ENCODE measurements at places on chromosomes 12 and 14.
A peak's percentile ranks its signal among the peaks of the same experiment; 100 is the strongest.

DNA sequence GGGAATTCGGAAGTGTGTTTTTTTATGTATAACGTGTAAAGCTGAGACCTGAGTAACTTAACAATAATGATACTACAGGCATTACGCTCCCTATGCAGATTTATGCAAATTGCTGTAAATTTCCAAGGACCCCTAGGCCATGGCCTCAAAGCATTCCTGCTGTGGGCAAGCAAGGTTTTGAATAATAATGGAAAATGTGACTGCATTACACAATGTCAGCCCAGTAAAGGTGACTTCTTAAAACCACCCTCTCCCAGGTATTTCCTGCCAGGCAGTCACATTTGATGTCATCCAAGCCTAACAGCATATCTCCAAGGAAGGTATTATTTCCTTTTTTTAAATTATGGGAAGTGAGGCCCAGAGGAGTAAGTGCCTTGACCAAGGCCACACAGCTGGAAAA, 621.0 kb downstream of the BCL11B start:
- no peak for DNase-seq

DNA sequence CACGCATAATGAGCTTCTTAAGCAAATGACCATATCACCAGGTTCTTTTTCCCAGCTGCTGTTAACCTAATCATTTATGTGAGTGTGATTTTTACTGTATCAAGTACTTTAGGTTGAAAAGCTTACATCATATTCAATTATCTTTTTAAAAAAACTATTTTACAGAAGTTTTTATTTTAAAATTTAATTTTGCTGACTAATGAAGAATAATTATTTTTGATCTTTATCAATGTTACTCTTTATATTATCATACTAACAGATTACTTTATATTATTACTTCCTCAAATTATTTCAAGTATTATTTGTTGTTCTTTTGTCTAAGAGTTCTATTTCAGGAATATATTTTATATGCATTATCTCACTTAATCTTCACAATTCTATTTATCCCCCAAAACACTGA, 236.3 kb downstream of the CPNE8 start:
- no peak for DNase-seq

- no peak for DNase-seq
Observed at GRCh38 chr14:104682107-104682593, 7.3 kb upstream of the INF2 start.

GRCh38 chr14:98391061-98391460, 880.9 kb downstream of the BCL11B start:
- DNase-seq, result no peak

GRCh38 chr12:92143686-92144630, 1.7 kb downstream of the BTG1 start:
- peak; percentile 38 for DNase-seq

DNA sequence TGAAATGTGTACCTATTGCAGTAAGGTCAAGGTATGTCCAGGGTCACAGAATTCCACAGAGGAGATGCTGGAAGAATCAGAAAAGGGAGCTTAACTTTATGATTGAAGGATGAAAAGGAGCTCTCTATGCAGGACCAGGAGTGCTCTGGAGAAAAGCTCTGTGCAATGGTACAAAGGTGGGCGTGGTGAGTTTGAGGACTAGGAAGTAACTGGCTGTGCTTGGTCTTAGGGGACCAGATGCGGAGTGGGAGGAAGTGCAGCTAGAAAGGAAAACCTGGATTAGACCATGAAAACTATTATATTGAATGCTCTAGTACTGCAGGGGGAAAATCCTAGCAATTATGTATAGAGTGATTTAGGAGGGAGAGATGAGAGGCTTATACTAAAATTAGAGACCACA, 56.8 kb downstream of the BTG1 start:
- DNase-seq, result no peak

DNA sequence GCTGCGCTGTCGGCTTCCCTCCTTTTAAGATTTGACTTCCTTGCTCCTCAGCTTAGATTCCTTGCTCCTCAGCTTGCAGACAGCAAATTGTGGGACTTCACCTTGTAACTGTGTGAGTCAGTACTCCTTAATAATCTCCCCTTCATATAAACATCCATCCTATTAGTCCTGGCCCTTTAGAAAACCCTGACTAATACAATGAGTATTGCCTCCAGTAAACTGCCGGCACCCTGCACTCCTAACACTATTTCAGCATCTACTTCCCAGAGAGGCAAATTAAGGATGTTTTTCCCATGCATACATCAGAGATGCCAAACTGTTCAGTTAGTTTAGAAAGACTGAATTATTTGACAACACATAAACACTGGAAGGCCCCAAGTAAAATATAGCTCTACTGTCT, 611.3 kb upstream of the TMEM132C start:
- DNase-seq, result no peak

DNA sequence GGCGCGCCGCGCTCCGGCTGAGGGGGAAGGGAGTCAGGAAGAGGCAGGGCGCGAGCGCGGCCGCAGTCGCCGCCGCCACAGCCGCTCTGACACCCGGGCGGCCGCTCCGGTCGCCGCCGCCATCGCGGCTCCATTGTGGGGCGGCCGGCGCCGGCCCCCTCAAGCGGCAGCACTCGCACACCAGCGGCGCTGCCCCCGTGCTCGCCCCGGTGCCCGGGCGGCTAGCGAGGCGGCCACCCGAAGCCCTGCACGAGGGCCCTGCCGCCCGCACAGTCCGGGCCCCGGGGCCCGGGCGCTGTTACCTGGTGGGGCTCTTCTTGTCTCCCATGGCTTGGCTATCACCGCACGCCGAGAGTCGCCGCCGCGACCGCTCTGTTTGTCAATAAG, 202 bp downstream of the YAF2 start:
- DNase-seq, result no peak

DNA sequence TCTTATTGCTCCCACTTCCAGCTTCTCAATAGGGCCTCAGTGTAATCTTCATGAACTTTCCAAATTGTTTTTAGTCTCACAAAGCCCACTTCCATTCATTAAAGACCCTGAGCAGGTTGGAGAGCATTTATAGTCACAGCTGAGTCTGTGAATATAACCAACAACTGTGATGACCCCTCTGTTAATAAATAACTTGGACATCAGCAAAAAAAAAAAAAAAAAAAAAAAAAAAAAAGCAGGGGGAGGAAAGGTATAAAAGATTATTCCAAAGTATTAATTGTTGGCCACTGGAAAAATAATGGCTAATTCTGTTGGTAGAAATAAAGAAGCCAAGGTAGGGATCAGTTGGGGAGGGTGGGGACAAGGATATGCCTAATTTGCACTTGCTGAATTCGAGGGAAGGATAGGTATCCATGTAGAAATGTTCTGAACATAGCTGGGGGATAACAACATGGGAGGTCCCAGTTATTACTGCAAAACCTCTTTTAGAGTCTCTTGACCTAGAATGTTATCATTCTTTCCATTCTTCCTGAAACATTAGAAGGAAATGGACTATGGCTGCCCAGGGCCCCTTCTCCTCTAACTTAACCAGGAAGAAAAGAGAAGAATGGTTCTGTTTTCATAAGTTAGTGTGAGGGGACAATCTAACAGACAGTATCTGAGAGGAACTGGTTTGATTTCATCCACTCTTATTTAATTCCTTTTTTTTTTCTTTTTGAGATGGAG, 56.5 kb downstream of the SAMD4A start:
- no peak for DNase-seq

DNA sequence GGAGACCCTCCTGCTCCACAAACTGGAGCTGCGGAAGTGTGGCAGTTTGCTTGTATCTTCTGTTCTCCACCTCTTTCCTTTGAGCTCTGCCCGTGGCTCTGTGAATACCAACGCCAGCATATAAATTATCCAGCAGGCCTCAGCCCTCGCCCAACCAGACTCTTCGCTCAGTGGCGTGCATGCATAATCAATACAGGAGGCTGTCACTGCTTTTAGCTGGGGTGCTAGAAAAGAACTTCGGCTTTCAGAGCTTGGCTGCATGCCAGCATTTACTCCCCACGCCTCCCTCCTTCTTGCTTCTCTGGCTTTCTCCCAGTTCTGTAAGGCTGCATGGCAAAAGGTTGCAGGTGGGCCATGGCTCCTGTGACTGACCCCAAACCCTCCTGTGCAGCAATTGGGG, 26.9 kb downstream of the NRXN3 start:
- DNase-seq, result no peak

- no peak for DNase-seq
Observed at GRCh38 chr12:2805143-2805520, 7.3 kb upstream of the ITFG2 start.

- no peak for DNase-seq
Observed at GRCh38 chr14:59483363-59483762, 845 bp downstream of the L3HYPDH start.

GRCh38 chr12:80791863-80792262, 75.2 kb downstream of the MYF5 start:
- DNase-seq, result no peak

- DNase-seq, result no peak
Observed at GRCh38 chr12:13069380-13069779, 25.2 kb downstream of the FAM234B start.

GRCh38 chr12:96120359-96121100, 73.6 kb upstream of the ELK3 start:
- no peak for DNase-seq

- DNase-seq, result no peak
Observed at GRCh38 chr12:26783131-26783526, 49.9 kb downstream of the ITPR2 start.

DNA sequence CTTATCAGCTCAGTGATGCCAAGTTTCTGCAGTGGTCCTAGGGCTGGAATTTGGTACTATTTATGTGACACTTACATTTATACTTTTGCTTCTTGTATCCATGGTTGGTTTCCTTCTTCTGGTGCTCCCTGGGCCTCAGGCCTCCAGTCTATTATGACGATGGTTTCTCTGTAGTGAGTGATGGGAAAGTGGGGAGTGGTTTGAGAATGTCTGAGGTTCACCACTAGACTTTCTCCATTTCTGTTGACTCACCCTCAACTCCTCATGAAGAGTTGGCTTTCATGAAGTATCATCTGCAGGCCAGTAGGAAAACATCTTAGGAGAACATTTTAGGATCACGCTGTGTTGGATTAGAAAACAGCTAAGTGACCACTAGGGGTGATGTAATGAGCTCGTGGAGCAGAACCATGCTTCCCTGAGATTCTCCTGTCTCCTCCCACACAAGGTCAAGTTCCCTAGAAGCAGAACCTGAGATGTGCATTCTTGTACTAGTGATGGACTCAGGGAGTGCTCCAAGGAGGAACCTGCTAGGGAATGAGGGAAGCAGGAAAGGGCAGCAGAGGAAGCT, 32.1 kb downstream of the RPH3A start:
- DNase-seq, result no peak

- DNase-seq, result no peak
Observed at GRCh38 chr12:104736307-104736706, 221.8 kb downstream of the SLC41A2 start.

DNA sequence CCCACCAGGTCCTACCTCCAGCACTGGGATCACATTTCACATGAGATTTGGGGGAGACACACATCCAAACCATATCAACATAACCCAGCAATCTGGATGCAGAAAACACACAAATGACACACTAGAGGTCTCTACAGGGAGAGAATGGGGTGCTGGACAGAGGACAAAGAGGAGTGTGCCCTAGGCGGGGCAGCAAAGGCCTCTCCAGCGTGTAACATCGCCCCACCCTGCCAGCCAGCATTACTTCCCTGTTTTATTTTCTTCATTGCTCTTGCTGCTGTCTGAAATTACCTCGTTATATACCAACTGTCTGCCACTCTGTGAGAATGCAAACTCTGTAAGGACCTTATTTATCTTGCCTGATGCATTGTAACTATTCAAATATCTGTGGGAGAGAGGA, 61.1 kb downstream of the RIMBP2 start:
- DNase-seq, result no peak

DNA sequence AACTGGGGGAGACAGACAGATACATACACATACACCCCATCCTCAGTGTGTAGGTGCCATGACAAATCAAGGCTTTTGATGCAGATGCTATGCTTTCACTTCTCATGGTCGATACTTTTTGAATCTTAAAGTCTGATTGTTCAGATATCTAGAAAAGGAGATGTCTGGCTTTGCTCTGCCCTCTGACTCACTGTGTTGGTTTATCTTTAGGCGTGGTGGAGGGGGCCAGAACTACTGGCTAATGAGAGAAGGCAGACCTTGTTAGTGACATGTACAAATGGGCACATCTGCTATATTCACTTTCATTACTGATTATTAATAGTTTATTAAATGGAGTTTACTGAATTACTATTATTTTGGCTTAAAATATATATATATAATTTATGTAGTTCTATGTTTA, 444.3 kb upstream of the RGS6 start:
- no peak for DNase-seq

DNA sequence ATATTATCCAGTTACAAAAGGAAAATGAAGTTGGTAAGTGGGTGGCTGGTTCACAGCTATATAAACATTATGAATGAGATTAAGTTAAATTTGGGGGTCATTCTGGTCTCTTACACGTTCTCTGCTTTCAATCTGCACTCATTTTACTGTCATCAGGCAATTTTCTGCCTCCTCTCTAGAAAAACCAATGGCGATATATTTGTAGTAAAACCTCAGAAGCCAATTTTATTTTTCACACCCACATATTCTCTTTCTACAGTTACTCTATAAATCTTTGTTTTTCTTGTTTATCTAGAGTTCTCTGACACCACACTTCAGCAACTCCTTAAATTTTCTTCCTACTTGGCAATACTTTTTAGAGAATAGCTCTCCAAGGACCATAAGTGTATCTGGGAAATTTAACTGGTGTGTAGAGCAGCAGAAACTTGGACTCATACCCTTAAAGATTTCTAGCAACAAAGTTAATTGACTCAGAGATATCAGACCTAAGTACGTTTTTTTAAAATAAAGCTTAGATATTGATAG, 926.9 kb downstream of the TMTC2 start:
- DNase-seq, result no peak

DNA sequence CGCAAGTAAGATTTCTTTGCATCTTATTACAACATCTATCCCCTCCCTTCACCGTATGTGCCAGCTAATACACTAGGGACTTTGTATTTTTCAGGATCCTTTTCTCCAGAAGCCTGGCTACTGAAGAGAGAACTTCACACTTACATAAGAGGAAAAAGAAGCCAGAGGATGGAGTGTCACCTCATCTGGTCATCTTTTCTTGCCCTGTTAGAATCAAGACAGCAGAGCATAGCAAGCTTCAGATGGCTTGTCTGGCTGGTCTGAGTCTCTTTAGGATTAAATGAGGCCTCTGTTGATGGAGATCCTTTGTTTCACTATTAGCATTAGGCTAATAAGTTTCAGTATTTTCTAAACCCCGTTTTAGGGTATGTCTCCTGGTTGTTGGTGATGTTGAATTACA, 14.4 kb upstream of the AACS start:
- no peak for DNase-seq

GRCh38 chr12:4001841-4002240, 128.6 kb upstream of the PARP11 start:
- DNase-seq, result no peak

GRCh38 chr12:5124401-5124800, 80.7 kb downstream of the KCNA5 start:
- no peak for DNase-seq

- DNase-seq, result no peak
Observed at GRCh38 chr14:28671425-28671824, 95.2 kb upstream of the FOXG1 start.

GRCh38 chr14:28901631-28902030, 135.0 kb downstream of the FOXG1 start:
- no peak for DNase-seq
